T-helper 1 cell treated with Interleukin-12 subunit alpha and Interleukin-12 subunit beta and Interleukin-4 antibody, amounts not matched to agents 30 ng/mL and 1 ng/mL, for 36 hours (primary cell): ENCODE measurements at places on chromosomes 1 and 21. TPM values are rescaled to one million over a fixed set of nuclear protein-coding genes. Genes with fewer than 3 reads are reported as not detected.

ANKRD34A gene
- total RNA-seq, result 1.2 and 2.3 TPM in 2 replicates

WDR4 gene
- total RNA-seq, result 36.7 and 38.4 TPM in 2 replicates

TAF1A gene
- 10.1 and 12.4 TPM in 2 replicates for total RNA-seq

MACO1 gene
- 23.1 and 23.6 TPM in 2 replicates for total RNA-seq

TSSK3 gene
- 0.98 and 1.2 TPM in 2 replicates for total RNA-seq

KCTD3 gene
- total RNA-seq, result 5.8 and 6.8 TPM in 2 replicates

CITED4 gene
- total RNA-seq, result 14.1 and 16.7 TPM in 2 replicates

OR2T2 gene
- not detected in 2 replicates for total RNA-seq

ZDHHC18 gene
- total RNA-seq, result 87.9 and 89.0 TPM in 2 replicates

ATXN7L2 gene
- total RNA-seq, result 11.3 and 13.0 TPM in 2 replicates

SYT14 gene
- not detected in 2 replicates for total RNA-seq

ANXA9 gene
- not detected in 2 replicates for total RNA-seq

PLA2G2D gene
- total RNA-seq, result not detected in 2 replicates

THAP3 gene
- total RNA-seq, result 20.0 and 23.9 TPM in 2 replicates

MYCL gene
- total RNA-seq, result 0.44 TPM in 1 of 2 replicates, not detected in the other

RBM15 gene
- 55.2 and 57.4 TPM in 2 replicates for total RNA-seq

APOBEC4 gene
- total RNA-seq, result not detected in 2 replicates

CR2 gene
- not detected in 2 replicates for total RNA-seq

HES3 gene
- total RNA-seq, result not detected in 2 replicates

PRDM16 gene
- total RNA-seq, result 0.05 and 0.07 TPM in 2 replicates

CELA2A gene
- total RNA-seq, result not detected in 2 replicates

PLA2G2F gene
- not detected in 2 replicates for total RNA-seq

TSPEAR gene
- not detected in 2 replicates for total RNA-seq

CYP4A11 gene
- not detected in 2 replicates for total RNA-seq

FMO3 gene
- total RNA-seq, result not detected in 2 replicates

TBX15 gene
- not detected in 2 replicates for total RNA-seq

KIAA1614 gene
- 0.37 and 0.76 TPM in 2 replicates for total RNA-seq

RPS6KA1 gene
- total RNA-seq, result 216 and 220 TPM in 2 replicates

SLC30A2 gene
- total RNA-seq, result not detected in 2 replicates

IL22RA1 gene
- not detected in 2 replicates for total RNA-seq

PRELP gene
- total RNA-seq, result not detected in 2 replicates

LAPTM5 gene
- total RNA-seq, result 477 and 500 TPM in 2 replicates

CLEC20A gene
- not detected in 2 replicates for total RNA-seq

TINAGL1 gene
- total RNA-seq, result not detected in 2 replicates

FHAD1 gene
- total RNA-seq, result not detected in 2 replicates

INSRR gene
- total RNA-seq, result 0.63 and 0.81 TPM in 2 replicates

CRABP2 gene
- 1.7 and 1.8 TPM in 2 replicates for total RNA-seq

KCNT2 gene
- total RNA-seq, result not detected in 2 replicates

ERICH3 gene
- total RNA-seq, result not detected in 2 replicates

SLC44A5 gene
- not detected in 2 replicates for total RNA-seq

ZNF697 gene
- total RNA-seq, result 0.69 and 0.73 TPM in 2 replicates

OR6K3 gene
- total RNA-seq, result not detected in 2 replicates

LRP8 gene
- 68.4 and 71.7 TPM in 2 replicates for total RNA-seq

PTGS2 gene
- 0.17 and 0.32 TPM in 2 replicates for total RNA-seq

LCE2B gene
- total RNA-seq, result not detected in 2 replicates

HRNR gene
- not detected in 2 replicates for total RNA-seq

NOS1AP gene
- not detected in 2 replicates for total RNA-seq

BSND gene
- total RNA-seq, result not detected in 2 replicates

DENND2D gene
- total RNA-seq, result 262 and 263 TPM in 2 replicates

KRTAP21-2 gene
- total RNA-seq, result not detected in 2 replicates

CCDC27 gene
- total RNA-seq, result not detected in 2 replicates

BLACAT1 gene
- 0.51 and 0.68 TPM in 2 replicates for total RNA-seq

ASTN1 gene
- total RNA-seq, result not detected in 2 replicates

SELP gene
- 0.15 and 0.24 TPM in 2 replicates for total RNA-seq

CD1E gene
- not detected in 2 replicates for total RNA-seq
